ENCODE measurements at places on chromosomes 7 and 10.
A peak's percentile ranks its signal among the peaks of the same experiment; 100 is the strongest.

- no peak for DNase-seq
These were observed 39.7 kb downstream of the AHCYL2 start for GRCh38 chr7:129264534-129264933.

GRCh38 chr7:2633538-2634266 is 1.9 kb downstream of the TTYH3 start:
- peak; percentile 10 for DNase-seq

GRCh38 chr7:15334536-15335263 is 227.1 kb downstream of the AGMO start:
- no peak for DNase-seq

GRCh38 chr10:132411561-132412253 is 14.7 kb downstream of the PWWP2B start:
- no peak for DNase-seq

- DNase-seq = no peak
These were observed 36.7 kb upstream of the PRKAR1B start for GRCh38 chr7:763762-764161.

GRCh38 chr10:75650648-75651047 is 219.2 kb downstream of the LRMDA start:
- DNase-seq = no peak

- no peak for DNase-seq
These were observed 278.1 kb upstream of the SP4 start for GRCh38 chr7:21149809-21150208.

DNA sequence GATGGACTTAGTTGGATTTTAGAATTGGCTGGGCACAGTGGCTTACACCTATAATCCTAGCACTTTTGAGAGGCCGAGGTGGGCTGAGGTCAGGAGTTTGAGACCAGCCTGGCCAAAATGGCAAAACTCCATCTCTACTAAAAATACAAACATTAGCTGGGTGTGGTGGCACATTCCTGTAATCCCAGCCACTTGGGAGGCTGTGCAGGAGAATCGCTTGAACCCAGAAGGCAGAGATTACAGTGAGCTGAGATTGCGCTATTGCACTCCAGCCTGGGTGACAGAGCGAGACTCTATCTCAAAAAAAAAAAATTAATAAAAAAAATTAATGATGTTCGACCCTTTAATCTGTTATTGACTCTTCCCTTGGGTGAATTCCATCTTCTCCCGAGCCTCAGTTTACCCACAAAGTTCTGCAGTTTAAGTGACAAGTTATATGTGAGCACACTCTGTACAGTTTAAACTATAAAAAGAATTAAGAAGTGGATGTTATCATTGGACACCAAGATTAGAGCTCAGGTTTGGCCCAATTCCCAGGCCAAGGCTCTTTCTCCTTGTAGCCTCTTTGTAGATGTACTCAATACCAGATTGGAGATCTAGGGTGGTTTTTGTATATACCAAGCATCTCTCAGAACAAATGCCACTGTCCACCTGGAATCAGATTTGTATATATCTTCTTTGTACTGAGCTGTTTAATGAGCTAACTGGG is 15.0 kb downstream of the KAT6B start:
- DNase-seq = no peak

Data from CD4-positive, alpha-beta memory T cell (primary cell).